BJ (cell line): ENCODE measurements at places on chromosomes 4 and X. TPM values are rescaled to one million over a fixed set of nuclear protein-coding genes. Genes with fewer than 3 reads are reported as not detected.

GRCh38 chr4:155530290-155530689 is 136.4 kb upstream of the GUCY1A1 start:
- DNase-seq, result no peak

DNA sequence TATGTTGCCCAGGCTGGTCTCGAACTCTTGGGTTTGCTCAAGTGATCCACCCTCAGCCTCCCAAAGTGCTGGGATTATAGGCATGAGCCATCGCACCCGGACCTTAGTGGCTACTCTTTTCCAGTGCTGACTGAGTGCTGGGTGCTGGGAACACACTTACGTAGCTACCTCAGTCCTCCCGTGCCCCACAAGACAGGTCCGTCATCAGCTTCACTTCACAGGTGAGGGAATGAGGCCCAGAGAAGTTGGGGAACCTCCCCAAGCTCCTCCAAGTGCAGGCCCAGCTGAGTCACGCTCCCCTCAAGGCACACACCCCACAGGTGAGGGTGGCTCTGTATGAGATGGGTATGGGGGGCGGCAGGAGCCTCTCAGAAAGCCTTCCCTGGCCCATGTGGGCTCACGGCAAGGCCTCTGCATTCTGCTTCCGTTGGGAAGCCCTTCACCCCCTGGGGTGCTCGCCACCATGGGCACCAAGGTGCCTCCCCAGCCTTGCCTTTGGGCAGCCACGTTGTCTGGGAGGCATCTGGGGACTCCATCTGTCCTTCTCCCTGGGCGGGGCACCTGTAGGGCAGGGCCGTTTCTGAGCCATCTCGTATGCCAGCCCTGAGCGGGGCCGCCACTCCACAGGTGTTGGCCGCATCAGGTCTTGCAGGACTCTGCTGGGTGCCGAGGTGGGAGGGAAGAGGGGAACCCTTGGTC is 28.4 kb downstream of the NSG1 start:
- DNase-seq, result no peak

GLOD5 gene
- not detected in 2 replicates for polyA plus RNA-seq

DNA sequence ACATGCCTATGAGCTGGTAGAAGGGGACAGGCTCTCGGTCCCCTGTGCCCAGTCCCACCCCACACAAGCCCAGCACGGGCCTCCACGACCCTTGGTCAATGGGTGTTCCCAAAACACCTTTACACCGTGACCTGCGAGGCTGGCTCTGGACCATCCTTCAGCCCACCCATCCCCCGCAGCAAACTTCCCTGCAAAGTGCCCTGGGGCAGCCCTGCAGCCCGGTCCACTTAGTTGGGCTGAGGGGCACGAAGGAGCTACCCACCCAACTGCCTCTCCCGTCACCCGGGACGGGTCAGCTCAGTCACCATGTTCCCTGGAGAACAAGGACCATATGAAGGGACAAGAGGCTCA is 23.4 kb downstream of the WDR1 start:
- DNase-seq, result no peak

DNA sequence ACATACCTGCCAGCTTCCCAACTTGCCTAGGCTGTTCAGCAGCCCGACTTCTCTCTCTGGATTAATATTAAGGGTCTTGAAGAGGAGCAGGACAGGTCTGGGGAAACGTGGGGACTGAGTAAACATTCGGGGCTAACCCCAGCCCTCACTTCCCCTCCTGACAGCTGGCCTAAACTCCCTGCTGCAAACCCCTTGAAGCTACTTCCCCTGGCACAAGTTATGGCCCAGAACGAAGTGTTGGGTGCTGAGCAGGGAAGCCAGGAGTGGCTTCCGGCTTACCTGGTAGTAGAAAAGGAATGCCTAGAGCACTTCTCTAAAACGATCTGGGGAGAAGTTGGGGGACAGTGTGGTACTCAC is 200.0 kb downstream of the BCOR start:
- no peak for DNase-seq

PRDM5 gene
- polyA plus RNA-seq, result 5.3 and 7.3 TPM in 2 replicates

PRAF2 gene
- 41.4 and 48.8 TPM in 2 replicates for polyA plus RNA-seq

DNA sequence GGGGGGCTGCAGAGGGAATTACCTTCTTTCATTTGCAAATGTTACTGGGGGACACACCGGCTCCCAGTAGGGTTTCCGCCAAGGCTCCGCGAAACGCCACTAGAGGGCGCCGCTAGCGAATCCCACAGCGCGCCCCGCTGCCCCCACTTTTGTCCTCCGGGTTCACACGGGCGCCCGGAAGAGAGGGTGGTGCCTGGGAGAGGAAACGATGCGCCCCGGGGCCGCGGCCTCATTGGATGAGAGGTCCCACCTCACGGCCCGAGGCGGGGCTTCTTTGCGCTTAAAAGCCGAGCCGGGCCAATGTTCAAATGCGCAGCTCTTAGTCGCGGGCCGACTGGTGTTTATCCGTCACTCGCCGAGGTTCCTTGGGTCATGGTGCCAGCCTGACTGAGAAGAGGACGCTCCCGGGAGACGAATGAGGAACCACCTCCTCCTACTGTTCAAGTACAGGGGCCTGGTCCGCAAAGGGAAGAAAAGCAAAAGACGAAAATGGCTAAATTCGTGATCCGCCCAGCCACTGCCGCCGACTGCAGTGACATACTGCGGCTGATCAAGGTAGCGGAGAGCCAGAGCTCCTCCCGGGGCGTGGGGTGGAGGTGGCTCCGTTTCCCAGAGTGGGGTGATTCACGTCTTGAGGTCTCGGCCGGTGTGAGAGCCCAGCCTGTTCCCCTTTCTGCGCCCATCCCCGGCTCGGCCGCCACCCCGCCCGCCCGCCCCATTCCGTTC is at the start of gene SAT1:
SAT1 (plus strand) TSS at position 311 of the 726 bp plus-strand sequence; CDS start at position 490, 179 bp downstream.
- DNase-seq, result peak; percentile 38
